ENCODE measurements at places on chromosomes 3 and 15.

- no peak for DNase-seq
Observed at GRCh38 chr15:65343374-65343981, 34.3 kb downstream of the IGDCC3 start.

DNA sequence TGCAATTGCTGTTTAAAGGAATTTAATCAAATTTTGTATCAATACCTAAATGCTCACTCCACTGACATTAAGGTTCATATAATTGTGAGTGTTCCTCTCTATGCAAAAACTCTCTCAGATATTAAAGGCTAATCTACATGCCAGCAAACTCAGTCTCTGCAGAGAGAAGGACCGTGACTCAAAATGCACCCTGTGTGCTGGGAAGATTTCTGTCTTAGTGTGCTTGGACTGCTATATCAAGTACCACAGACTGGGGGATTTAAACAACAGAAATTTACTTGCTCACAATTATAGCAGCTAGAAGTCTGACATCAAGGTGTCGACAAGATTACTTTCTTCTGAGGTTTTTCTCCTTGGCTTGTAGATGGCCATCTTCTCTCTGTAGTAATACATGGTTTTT, 18.6 kb upstream of the PFN2 start:
- no peak for DNase-seq

- DNase-seq: peak; percentile 48
Observed at GRCh38 chr3:99637368-99638111, 854 bp upstream of the COL8A1 start.

DNA sequence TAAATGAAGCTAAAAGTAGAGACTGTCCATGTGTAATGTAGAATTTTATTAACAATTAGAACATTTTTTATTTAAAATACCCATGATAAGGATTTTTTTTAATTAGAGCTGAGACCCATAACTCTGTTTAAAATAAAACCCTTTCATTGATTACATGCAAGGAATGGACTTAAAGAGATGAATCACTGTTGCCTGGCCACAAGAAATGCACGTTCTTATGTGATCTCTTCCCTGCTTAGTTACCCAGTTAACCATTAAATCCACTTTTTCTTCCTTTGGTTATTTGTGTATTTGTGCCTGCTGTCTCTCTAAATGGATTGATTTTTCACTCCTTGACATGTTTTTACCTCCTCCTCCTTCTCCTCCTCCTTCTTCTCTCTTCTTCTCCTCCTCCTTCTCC, 83.3 kb upstream of the SLITRK3 start:
- no peak for DNase-seq

DNA sequence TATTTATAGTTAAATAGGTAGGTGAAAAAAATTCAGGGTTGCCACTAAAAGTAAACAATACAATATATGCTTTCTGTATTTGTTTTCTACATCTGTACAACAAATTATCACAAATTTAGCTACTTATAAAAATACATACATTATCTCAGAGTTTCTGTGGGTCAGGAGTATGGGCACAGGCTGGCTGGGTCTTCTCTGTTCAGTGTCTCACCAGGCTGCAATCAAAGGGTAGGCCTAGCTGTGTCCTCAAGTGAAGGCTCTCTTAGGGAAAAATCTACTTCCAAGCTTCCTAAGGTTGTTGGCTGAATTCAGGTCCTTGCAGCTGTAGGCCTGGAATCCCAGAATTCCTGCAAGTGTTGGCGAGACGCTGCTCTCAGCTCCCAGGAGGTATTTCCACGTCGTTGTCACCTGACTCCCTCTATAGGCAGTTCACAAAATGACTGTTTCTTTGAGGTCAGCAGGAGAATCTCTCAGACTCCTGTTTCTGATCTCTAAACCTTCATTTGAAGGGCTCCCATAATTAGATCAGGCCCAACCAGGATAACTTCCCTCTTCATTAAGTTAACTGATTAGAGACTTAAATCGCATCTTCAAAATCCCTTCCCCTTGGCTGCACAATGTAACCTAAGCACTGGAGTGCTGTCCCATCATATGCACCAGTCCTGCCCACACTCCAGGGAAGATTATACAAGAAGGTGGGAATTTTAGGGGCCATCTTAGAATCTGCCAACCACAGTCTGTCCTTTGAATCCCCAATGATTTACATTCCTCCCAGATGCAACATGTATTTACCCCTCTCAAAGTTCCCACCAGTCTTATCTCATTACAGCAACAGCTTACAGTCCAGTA, 296.6 kb downstream of the SUCLG2 start:
- DNase-seq: no peak

DNA sequence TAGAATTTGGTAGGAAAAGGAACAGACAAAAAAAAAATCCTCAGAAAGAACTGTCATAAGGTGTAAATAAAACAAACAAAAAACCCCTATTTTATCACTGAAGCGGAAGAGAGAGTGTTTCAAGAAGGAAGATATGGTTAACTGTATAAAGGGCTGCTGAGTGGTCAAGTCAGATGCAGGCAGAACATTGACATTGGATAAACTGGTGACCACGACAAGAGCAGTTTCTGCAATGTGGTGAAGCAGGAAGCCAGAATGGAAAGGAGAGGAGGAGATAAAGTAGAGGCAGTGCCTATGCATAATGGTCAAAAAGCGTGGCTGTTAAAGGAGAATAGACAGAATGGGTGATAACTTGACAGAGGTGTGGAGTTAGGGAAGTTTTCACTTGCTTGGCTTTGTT, 75.3 kb downstream of the CYP19A1 start:
- no peak for DNase-seq

- DNase-seq: no peak
Observed at GRCh38 chr3:27279123-27279522, 90.1 kb downstream of the NEK10 start.

DNA sequence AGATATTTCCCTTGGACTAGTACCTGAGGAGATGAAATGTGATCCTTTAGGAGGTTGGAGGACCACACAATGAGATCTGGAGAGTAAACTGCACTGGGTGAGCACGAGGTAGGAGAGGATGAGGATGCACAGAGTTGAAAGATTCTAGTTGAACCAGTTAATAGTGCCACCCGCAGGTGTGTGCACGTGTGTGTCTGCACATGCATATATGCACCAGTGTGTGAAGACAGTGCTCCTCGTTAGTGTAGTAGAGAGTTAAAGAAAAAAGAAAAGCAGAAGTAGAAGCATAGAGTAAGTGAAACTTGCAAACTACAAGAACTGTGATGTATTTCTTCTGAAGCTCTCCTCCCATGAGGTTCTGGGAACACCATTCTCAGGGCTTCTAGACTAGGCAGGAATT, 8.4 kb downstream of the MED12L start:
- DNase-seq: no peak

- DNase-seq: no peak
Observed at GRCh38 chr3:18393906-18394305, 31.2 kb downstream of the SATB1 start.

GRCh38 chr3:156705761-156706616, 31.6 kb downstream of the TIPARP start:
- DNase-seq: no peak

DNA sequence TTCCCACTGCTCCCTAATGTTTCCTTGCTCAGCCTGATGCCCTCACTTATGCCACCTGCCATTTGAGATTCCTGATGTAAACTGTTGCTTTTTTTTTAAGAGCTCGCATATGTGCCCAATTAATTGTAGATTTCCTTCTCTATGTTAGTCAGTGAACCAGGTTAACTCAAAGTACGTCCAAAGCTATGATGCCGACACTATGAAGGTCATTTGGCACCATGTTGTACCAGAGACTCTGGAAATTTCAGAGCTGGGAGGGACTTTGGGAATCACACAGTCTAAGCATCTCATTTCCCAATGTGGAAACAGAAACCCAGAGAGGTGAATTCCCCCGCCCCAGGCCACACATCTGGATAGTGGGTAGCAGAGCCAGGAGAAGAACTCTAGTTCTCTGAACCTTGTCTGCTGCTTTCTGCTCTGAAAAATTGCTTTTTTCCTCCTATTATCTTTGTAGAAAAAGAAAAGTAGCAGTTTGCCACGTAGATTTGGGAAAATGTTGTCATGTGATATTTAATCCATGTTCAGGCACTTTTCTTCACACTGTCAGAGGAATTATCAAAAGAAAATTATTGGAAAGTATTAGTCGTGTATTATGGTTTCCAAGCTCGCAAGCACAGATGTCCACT, 38.5 kb upstream of the TNFAIP8L3 start:
- DNase-seq: no peak

DNA sequence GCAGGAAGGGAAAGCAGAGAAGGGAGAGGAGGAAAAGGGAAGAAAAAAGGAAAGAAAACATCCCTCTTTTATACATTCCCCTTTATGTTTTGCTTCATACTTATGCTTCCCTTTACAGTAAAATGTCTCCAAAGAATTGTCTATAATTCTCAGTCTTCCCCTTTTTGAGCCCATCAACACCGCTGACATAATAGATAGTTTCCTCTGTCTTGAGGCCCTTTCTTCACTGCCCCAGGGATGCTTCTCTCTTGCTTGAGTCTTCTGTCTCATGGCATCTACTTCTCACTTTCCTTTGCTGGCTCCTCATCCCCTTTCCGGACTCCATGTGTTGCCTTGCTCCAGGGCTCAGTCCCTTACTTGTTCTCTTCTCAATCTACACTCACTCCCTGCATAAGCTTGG, 99.7 kb upstream of the DAZL start:
- no peak for DNase-seq

DNA sequence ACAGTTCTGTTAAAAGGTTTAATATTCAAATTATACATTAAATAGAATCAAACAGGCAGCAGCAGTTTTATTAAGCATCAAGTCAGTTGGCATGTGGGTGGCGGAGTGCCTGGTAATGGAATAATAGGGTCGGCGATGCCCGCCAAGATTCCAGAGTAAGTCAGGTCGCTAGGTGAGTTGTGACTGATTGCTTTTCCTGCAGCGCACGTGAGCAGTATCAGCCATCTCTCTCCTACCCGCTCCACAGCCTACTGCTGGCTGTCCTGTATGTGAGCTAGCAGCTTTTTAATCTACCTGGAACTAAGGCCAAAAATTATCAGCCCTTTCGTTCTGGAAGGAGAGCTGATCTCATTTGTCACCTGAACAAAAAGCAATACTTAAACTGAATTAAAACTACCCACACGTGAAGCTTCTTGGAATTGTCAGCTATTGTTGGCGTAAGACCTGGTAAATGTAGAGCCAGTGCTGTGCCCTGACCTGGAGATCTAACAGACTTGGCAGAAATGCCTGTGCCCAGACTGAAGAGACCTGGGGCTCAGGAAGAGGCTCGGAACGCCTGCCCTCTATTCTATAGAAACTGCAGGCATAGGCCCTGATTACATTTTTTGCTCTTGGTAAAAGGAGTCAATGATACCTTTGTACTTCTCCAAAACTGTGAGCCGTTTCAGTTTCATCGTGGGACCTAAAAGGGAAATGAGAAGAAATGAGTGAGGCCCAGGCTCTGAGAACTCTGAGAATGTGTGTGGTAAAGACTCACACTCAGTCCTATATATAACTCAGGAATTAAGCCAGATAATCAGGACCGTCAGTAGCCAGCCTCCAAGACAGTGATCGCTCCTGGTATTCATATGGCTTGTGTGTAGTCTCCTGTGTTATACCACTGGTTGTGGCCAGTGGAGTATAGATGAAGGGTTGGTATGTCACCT, 21.9 kb downstream of the IDH3A start:
- DNase-seq: no peak

DNA sequence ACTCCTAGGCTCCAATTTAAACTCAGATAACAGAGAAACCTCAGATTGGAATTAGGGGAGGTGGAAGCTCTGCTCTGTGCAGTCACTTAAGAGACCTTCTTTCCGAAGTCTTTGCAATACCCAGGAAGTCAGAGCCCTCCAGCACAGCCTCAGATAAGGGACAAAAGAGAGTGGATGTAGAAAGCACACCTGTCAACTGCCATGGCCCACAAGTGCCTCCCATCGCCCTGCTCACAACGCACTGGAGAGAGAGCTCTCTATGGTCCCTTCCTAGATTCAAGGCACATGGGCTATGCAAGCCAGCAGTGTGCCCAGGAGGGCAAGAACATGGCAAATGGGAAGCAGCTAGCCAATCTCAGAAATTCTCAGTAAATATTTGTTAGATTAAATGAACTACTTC, 47.3 kb upstream of the TBL1XR1 start:
- DNase-seq: no peak

DNA sequence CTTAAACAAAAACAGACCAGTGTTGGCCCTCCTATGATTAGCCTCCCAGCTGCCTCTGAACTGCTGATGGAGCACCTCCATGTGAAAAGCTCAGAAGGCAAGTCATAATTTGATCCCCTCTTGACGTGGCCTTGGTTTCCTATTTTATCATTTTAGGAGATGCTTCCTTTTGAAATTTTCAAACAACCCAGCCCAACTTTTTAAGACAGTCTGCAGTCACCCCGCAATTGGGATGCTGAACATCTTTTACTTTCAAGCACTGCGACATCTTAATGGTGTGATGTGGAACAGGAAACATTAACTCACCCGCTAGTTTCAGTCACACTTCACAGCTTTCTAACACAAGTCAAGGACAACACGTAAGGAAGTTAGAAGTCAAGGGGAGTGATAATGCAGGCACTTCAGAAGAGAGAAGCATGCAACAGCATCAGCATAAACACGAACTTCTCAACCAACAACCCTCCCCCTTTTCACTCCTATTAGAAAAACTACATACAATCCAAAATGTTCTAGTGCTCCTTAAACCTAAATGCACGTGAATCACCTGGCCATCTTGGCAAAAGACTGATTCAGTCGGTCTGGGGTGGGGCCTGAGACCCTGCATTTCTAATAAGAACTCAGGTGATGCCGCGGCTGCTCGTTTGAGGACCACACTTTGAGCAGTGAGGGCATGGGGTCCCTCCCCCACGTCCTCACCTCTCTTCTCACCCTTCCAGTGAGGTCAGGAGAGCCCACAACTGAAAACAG, 161.5 kb downstream of the FOXP1 start:
- no peak for DNase-seq

DNA sequence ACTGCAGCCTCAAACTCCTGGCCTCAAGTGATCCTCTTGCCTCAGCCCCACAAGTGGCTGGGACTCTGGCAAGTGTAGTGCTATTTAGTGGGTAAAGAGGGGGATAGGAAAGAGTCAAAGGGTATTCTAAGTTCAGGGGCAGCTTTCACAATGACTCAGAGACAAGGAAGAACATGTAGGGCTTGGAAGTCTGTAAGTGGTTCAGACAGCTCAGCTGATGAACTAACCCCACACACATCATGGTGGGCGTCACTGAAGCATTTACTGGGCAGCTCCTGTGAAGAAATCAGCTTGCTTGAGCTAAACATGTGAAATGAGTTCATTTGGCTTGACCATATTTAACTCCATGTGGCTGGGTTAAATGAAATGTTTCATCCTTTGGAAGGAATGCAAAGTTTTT, 34.6 kb upstream of the THSD4 start:
- peak; percentile 47 for DNase-seq
